Spinal cord (tissue), 10 donors: ENCODE measurements at places on chromosomes 5 and 9. TPM values are rescaled to one million over a fixed set of nuclear protein-coding genes. Genes with fewer than 3 reads are reported as not detected.

The PTGDS gene
- total RNA-seq = 697 TPM

- H3K27ac ChIP-seq = peak overlapping the region; percentile 34
- no peak for DNase-seq
- H3K4me1 ChIP-seq = no peaks in the 10 kb centered on the region
- H3K27me3 ChIP-seq = no peaks in the 10 kb centered on the region
- no peaks in the 10 kb centered on the region for H3K36me3 ChIP-seq
These were observed 183.2 kb upstream of the TBC1D2 start for GRCh38 chr9:98438666-98439065.

GRCh38 chr5:76341651-76342334 is 61.3 kb upstream of the IQGAP2 start:
- DNase-seq = no peak
- H3K27me3 ChIP-seq = no peaks in the 10 kb centered on the region
- peaks cover 2% of the 10 kb centered on the region for H3K4me1 ChIP-seq
- H3K27ac ChIP-seq = no peak overlapping the region

GRCh38 chr5:147309621-147310020 is 74.8 kb downstream of the STK32A start:
- peaks cover 3% of the 10 kb centered on the region for H3K4me1 ChIP-seq
- no peak overlapping the region for H3K4me3 ChIP-seq
- DNase-seq = no peak
- no peaks in the 10 kb centered on the region for H3K36me3 ChIP-seq
- no peak overlapping the region for H3K27ac ChIP-seq

GRCh38 chr5:148343603-148344487 is 8.5 kb downstream of the SPINK9 start:
- no peaks in the 10 kb centered on the region for H3K4me1 ChIP-seq
- no peak for DNase-seq
- no peak overlapping the region for H3K27ac ChIP-seq

GRCh38 chr9:86600291-86600690 is 246.1 kb upstream of the TUT7 start:
- H3K4me1 ChIP-seq = no peaks in the 10 kb centered on the region
- no peak overlapping the region for H3K4me3 ChIP-seq
- DNase-seq = no peak
- H3K27me3 ChIP-seq = no peaks in the 10 kb centered on the region
- H3K27ac ChIP-seq = no peak overlapping the region
- no peaks in the 10 kb centered on the region for H3K36me3 ChIP-seq
